H1 (cell line): ENCODE measurements at places on chromosomes 12 and 14. TPM values are rescaled to one million over a fixed set of nuclear protein-coding genes. Genes with fewer than 3 reads are reported as not detected.

DNA sequence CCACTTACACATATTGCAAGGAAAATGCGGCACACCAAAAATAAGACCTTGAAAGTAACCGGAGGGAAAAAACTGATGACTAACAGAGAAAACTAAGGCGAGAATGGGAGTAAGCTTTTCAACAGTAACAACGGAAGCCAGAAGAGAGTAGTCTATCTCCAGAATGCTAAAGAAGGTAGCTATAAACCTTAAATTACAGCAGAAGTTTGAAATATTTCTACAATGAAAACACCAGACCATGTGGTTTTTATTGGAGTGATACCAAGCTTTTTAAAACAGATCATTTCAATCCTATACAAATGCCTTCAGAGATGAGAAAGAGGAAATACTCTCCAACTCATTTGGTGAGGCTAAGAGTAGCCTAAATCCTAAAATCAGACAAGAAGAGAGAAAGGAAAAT lies 209.5 kb downstream of the ANO6 start:
- no peak overlapping the region for H3K27ac ChIP-seq
- no peaks in the 10 kb centered on the region for H3K27me3 ChIP-seq
- no peak overlapping the region for H3K4me3 ChIP-seq

- H3K27ac ChIP-seq: no peak overlapping the region
- no peak overlapping the region for H3K4me3 ChIP-seq
- H3K4me1 ChIP-seq: no peaks in the 10 kb centered on the region
- H3K27me3 ChIP-seq: no peaks in the 10 kb centered on the region
- H3K36me3 ChIP-seq: no peaks in the 10 kb centered on the region
Observed at GRCh38 chr12:111976291-111976690, 36.7 kb downstream of the TMEM116 start.

DNA sequence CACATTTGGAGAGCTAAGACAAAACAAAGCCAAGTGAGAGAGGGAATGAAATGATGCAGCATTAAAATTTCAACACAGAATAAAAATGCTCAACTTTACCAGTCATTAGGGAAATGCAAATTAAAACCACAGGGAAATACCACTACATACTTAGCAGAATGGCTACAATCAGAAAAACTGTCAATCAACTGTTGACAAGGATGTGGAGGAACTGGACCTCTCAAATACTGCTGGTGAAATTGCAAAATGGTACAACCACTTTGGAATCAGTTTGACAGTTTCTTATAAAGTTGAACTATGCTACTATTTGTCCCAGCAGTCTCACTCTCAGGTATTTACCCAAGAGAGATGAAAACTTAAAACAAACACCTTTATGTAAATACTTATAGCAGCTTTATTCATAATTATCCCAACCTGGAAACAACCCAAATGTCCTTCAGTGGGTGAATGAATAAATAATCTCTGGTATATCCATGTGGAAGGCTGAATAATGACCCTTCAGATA lies 43.8 kb upstream of the KTN1 start:
- H3K4me3 ChIP-seq: no peak overlapping the region
- DNase-seq: no peak
- H3K4me1 ChIP-seq: no peaks in the 10 kb centered on the region
- no peaks in the 10 kb centered on the region for H3K27me3 ChIP-seq

Gene RBMS2
- 25.5 and 31.3 TPM in 2 replicates for total RNA-seq

Gene RNF10
- 164 and 171 TPM in 2 replicates for total RNA-seq

Gene ANO2
- 3.5 and 5.5 TPM in 2 replicates for total RNA-seq

Gene FAM186B
- total RNA-seq: 0.21 and 0.73 TPM in 2 replicates
